ENCODE measurements at places on chromosomes 5 and 9. TPM values are rescaled to one million over a fixed set of nuclear protein-coding genes. Genes with fewer than 3 reads are reported as not detected.

SLC6A19 gene
- not detected for total RNA-seq

IFNE gene
- 6.6 TPM for total RNA-seq

RORB gene
- 2.1 TPM for total RNA-seq

N4BP3 gene
- total RNA-seq: 0.26 TPM

PCDHA11 gene
- total RNA-seq: 0.51 TPM

COL15A1 gene
- total RNA-seq: 41.0 TPM

RGP1 gene
- 10.5 TPM for total RNA-seq

Measured in fibroblast of lung (primary cell).